Femur (tissue), 1 donor: ENCODE measurements at places on chromosomes 1 and 21.

GRCh38 chr1:6899621-6900020 is 114.4 kb downstream of the CAMTA1 start:
- no peak for DNase-seq

DNA sequence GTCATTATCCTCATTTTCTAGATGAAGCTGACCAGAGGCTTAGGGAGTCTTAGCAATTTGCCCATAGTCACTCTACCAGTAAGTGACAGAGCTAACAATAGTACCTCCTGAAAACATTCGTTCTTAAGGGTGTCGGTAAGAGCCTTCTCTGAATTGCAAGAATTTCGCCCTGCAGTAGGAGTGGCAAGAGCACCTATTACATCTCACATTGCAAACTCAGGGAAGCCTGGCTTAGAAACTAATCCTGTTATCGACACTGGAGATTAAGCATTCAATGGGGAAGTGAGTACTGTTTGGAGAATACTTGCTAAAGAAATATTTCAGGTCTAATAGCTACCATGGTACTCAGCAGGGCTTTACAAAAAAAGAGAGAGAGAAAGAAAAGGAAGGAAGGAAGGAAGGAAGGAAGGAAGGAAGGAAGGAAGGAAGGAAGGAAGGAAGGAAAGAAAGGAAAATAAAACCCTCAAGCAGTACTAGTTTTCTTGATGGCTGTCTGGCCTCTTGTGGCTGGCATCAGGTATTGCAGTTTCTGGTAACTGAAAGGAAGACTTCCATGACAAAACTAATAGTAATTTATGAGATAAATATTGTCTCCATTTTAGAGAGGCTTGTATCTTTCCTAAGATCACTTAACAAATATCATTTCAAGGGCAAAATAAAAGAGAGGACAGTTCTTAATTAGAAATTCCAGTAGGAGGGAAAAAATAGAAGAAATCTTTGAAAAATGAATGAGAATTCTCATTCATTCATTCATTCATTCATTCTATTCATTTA is 10.4 kb downstream of the C1orf226 start:
- no peak for DNase-seq

- DNase-seq: peak; percentile 44
These were observed 58.3 kb downstream of the UBE2T start for GRCh38 chr1:202283379-202283844.

DNA sequence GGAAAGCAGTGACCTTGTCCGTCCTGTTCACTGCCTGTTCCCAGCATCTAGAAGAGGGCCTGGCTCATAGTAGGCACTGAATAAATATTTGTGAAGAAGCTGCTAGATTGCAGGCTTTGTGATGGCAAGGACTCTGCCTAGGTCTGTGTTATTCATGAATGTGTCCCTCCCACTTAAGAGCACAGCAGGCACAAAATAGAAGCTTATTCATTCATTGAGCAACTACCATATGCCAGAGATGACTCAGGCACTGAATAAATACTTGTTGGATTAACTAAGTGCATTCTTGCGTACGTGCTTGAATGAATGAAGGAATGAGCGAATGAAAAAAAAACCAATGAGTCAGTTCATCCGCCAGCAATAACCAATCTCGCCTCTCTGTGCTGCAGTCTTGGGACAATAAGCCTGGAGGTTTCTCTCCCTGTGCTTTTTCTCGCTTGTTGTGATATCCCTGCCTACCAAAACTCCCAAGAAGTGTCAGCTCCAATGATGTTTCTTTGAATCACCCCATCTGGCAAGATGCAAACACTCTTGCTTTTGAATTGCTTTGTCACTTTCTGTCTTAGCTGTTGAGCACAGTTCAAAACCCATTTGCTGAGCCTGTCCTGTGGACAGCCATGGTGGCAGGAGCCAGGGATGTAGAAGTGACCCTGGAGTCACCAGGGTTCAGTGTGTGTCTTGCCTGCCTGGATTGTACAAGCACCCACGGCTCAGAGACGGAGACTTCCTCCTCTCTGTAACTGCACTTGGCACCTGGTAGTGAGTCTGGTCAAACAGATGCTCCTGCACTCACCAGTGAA is 143.9 kb downstream of the KAZN start:
- DNase-seq: no peak

DNA sequence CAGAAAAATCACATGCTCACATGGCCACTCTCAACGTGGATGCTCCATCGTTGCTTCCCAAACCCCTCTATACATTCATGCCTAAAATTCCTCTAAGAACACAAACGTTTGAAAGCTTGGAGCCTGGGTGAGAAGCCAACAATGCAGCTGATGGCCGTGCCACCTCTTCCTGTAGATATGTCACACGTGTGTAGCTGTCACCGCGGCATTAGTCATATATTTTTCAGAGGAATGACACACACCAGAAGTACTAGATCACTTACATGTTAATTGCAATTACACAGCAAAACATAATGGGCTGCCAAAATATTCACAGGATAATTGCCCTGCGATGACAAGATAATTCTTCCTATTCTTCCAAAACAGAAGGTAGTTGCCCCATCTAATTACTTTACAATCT is 112.7 kb upstream of the BACE2 start:
- no peak for DNase-seq

DNA sequence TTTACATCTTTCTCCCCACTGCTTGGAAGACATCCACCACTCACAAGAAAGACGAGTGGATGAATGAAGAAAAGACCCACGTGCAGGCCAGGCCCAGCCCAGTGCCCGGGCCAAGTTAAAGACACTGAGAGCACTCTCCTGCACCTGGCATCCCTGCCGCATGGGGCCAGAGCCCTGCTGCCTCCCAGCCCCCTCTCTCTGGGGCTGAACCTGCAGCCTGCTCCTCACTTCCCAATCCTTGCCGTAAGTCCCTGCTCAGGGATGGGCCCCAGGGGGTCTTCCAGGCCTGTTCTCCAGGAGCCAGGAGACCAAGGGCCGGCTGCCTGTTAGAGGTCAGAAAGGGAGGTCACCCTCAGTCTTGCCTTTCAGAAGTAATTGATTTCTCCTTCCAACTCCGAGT is 168.5 kb upstream of the ZC3H12A start:
- DNase-seq: no peak
